Stimulated activated CD8-positive, alpha-beta memory T cell treated with anti-CD3 and anti-CD28 coated beads, Interleukin-7, amount 100 ng/mL, for 1 hour (primary cell): ENCODE measurements at places on chromosomes 2 and 18.

- DNase-seq, result no peak
Measured at GRCh38 chr2:33903701-33904100, 304.6 kb upstream of the FAM98A start.

DNA sequence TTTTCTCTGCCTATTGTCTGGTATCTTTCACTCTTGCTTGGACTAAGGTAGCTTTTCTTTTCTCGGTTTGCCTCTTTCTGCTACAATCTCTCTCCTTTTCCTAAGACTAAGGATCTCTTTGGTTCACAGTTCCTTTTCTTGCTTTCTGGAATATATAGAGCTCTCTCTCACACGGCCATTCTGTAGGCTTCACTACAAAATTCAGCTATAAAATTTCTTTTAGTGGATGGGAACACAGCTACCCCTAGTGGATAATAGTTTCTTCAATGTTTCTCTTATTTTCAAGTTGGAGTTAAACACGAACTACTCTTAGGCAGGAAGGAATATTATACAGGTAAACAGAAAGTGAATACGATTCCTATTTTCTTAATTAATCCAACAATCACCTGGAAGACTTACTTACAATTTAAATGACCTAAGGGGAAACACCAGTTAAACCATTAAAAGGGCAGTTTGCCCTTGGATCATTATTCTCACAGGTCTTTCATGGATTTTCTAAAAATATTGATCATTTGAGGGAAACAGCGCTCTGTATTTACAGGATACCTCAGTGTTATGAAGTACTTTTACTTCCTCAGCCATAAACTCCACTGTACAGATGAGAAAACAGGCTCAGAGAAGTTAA lies 140.5 kb downstream of the LRP2 start:
- DNase-seq, result no peak

GRCh38 chr2:129404000-129404685 lies 575.3 kb upstream of the RAB6C start:
- no peak for DNase-seq

- no peak for DNase-seq
Measured at GRCh38 chr2:234476766-234477165, 20.1 kb downstream of the ARL4C start.

- no peak for DNase-seq
Measured at GRCh38 chr18:60389314-60389713, 16.7 kb upstream of the MC4R start.

GRCh38 chr18:3478262-3478978 lies 28.4 kb downstream of the TGIF1 start:
- DNase-seq, result no peak

DNA sequence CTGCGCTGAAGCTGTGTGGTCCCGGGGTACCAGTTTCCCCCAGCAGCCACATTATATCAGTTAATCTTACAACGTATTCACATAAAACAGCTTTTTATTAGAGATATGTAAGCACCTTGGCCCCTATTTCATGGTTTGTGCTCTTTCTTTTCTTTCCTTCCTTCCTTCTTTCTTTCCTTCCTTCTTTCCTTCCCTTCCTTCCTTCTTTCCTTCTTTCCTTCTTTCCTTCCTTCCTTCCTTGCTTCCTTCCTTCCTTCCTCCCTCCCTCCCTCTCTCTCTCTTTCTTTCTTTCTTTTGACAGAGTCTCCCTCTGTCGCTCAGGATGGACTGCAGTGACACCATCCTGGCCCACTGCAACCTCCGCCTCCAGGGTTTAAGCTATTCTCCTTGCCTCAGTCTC lies 3.7 kb upstream of the METAP1D start:
- DNase-seq, result no peak
